ENCODE measurements at places on chromosomes 11 and 22.

GRCh38 chr22:50587407-50587806, 4.8 kb upstream of the CHKB start:
- no peak for ATAC-seq

DNA sequence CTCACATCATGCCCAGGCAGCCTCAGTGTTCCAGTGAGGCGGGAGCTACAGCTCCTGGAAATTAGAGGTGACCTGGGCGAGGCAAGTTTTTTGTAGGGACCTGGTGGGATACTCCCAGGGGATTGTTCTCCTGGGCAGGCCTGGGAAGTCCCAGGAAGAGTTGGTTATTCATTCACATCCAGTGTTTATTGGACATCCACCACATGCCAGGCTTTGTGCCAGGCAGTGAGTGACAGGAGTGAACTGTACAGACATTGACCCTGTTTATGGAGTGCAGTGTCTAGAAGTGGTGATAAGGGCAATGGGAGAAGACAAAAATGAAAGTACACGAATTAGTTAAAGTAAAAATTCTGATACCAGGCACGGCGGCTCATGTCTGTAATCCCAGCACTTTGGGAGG, 29.4 kb downstream of the YWHAH start:
- ATAC-seq: no peak

DNA sequence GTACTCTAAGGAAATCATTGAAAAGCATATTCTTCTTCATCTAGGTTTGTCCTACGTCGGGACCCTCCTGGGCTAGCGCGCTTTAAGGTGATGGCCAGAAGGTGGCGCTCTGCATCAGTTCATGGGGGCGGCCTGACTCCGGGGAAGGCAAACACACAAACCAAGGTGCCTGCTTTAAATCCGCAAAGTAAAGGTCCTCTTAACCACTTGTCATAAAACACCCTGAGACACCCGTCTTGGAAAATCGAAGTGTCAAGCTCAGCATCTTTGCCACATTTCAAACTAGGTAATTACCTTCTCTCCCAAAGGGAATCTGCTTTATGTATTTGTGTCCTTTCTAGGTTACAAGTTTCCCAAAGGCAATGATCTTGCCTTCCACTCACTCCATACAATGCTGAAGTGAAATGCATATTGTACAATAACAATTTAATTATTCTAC, 33.9 kb downstream of the LMO2 start:
- ATAC-seq: peak; percentile 83

GRCh38 chr11:105811242-105811641, 201.4 kb downstream of the GRIA4 start:
- no peak for ATAC-seq

DNA sequence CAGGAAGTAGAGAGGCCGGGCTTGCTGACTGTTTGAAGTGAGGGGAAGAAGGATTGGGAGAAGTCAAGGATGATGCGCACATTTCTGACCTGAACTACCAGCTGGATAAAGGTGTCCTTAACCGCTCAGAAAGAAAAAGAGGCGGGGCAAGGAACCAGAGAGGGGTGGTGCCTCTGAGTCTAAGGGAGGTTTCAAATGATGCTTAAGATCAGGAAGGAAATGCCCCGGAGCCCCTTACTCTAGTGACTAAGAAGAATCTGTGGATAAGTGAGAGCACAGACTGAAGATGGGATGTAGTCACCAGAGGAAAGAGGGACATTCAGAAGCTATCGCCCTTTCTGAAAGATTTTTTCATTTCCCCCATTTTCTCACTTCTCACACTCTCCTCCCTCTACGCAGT, 12.7 kb downstream of the DCHS1 start:
- no peak for ATAC-seq

- ATAC-seq: peak; percentile 92
These were observed 133.4 kb downstream of the DBX1 start for GRCh38 chr11:20026629-20027555.

- no peak for ATAC-seq
These were observed 1.4 kb downstream of the MICAL2 start for GRCh38 chr11:12111549-12112520.

DNA sequence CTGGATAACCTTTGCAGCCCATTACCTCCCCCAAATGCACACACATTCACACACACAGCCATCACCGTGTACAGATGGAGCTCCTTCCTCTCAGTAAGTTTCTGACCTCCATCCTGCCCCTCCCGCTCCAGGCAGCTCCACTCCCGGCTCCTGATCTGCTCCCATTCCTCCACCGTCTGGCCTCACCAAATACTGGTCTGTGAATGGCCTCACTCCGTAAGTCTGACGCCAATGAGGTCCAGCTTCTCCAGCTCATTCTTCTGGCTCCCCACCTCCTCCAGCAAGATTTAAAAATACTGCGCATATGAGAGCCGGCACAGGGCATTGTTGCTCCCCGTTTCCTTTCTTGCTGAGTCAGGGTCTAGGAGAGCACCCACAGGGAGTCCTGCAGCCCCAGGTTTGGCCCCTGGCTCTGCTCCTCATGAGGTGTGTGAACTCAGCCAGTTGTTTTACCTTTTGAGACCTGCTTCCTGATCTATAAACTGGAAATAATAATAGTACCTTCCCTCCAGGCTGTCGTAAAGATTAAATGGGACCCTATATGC, 14.0 kb upstream of the TUB start:
- no peak for ATAC-seq

- peak; percentile 7 for ATAC-seq
These were observed 7.8 kb downstream of the PPP6R3 start for GRCh38 chr11:68468217-68468828.

DNA sequence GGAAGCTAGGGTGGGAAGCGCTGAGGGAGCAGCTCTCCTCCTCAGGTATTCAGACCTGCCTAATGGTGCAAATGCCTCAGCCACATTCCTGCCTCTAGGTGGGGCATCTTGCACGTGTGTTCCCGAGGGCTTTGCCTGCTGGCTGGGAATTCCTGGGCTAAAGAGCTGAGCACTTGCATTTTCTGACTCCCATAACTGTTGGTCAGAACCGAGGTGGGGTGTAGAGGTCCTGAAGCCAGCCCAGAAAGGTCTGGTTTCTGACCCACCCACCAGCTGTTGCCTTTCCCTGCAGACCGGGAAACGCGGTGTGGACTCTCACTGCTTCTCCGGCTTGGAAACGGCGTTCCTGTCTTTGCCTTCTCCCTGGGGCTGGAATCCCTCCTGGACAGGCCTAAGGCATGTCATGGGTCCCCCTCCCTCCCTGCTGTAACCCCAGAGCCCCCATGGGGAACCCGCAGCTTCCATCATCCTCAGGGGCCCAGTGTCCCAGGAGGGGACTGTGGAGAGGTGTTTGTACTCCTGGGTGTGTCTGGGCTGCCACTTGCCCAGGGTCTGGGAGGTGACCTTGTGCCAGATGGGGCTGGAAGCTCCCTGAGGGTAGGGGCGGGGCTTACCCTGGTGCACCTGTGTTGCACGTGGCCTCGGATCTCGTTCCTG, 24.0 kb upstream of the SMIM38 start:
- peak; percentile 83 for ATAC-seq
